ENCODE measurements at places on chromosomes 5 and 9.

GRCh38 chr5:159695741-159696294 lies 220.5 kb upstream of the ADRA1B start:
- DNase-seq = no peak

GRCh38 chr9:117919538-117919937 lies 215.3 kb downstream of the TLR4 start:
- DNase-seq = no peak

GRCh38 chr5:149294872-149295829 lies 23.5 kb downstream of the AFAP1L1 start:
- DNase-seq = no peak

DNA sequence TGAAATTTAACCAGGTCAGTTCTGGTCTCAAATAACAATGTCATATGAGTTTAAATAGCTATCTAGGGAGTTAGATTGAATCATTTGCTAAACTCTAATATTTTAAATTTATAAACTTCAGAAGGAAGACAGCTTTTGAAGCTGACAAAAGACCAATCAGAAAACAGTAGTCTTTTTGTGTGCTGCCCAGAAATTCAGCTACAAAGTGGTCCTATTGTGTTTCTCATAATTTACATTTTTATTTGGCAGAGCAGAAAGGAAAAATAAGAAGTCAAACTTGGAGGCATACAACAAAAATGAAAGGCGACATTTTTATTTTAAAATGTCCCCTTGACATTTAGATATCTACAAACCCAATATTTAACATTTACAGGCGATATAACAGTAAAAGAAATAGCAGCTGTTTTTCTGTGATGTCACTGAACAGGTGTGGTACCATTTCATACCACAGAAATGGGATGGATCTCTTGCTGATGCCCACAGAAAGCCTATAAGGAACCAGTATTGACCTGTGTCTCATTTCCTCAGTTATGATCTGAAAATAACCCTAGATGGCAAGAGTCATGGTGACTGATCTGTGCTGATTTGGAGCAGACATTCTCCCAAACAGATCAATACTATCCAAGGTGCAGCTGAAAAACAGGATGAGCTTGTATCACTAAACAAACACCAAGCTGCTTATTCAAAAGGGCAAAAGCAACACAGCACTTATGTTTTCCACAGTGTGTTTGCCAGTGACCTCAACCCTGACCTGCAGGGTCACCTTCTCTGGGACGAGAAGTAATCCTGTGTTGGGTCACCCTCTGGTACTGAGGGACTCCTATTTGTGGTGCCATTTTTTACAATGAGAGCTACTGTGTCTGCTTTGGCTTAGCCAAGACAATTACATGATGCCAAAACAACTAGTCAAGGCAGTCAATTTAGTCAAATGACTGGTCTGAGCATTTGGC lies 3.6 kb upstream of the FST start:
- DNase-seq = no peak

DNA sequence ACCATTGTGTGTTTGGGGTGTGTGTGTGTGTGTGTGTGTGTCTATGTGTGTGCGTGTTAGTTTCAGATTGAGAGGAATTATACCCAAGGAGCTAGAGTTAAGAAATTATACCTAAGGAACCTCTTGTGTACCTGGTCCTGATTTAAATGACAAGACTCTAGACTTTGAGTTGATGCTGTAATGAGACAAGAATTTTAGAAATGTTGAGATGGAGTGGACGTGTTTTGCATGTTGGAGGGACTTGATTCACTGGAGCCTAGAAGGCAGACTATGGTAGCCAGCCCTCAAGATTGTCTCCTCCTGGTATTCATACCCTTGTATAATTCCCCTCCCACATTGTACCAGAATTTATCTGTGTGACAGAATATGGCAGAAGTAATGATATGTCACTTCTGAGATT lies 52.4 kb upstream of the HSPB3 start:
- no peak for DNase-seq

- DNase-seq = no peak
Measured at GRCh38 chr5:179275381-179275878, 69.8 kb downstream of the ADAMTS2 start.

DNA sequence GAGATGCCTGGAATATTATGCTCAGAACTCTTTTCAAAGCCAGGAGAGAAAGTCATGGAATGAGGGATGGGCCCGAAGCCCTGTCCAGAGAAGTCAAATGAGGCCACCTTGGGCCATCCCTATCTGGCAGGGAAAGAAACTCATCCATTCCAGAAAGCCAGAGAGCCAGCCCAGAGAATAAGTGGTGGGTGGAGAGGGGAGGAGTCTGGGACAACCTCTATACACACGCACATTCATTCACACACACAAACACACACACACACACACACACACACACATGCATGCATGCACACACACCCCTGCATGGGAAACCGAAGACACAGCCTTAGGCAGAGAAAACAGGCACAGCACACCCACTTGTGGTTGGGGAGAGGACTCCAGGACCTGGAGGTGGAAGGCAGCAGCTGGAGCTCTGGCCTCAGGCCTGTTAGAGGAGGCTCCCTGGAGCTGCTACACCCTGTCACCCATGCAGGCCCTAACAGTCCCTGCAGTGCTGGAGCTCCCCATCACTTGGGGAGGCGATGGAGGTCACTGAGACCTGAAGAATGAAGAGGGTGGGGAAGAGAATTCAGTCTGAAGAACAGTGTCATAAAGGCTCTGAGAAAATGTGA lies 38.0 kb downstream of the TGFBI start:
- DNase-seq = no peak

GRCh38 chr9:135156525-135157510 lies 69.3 kb downstream of the OLFM1 start:
- DNase-seq = no peak

DNA sequence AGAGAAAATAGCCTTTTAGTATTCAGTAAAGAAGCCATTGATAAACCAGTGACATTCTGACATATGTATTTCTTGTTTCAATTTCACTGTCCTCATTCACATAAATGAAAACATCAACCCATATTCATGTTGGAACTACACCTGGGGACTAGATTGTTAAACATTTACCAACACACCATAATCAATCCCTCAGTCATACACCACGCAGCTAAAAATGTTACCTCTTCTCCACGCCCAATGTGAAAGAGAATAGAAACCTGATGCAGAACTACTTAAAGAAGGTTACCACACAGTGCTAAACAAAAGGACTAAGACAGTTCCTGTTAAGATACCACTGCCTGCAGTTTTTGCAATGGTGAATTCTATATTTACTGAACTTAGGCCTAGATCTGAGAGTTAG lies 518.9 kb downstream of the PRELID2 start:
- DNase-seq = no peak

GRCh38 chr5:15007646-15008045 lies 136.1 kb upstream of the ANKH start:
- DNase-seq = no peak

GRCh38 chr5:80985600-80986228 lies 25.6 kb downstream of the RASGRF2 start:
- DNase-seq = no peak

- no peak for DNase-seq
Measured at GRCh38 chr5:137937994-137938750, 48.9 kb downstream of the PKD2L2 start.

GRCh38 chr5:68644971-68645370 lies 429.4 kb downstream of the PIK3R1 start:
- no peak for DNase-seq

GRCh38 chr9:120710110-120710981 lies 3.9 kb downstream of the MEGF9 start:
- peak; percentile 43 for DNase-seq

- peak; percentile 24 for DNase-seq
Measured at GRCh38 chr9:93132287-93132927, 1.6 kb downstream of the NINJ1 start.

DNA sequence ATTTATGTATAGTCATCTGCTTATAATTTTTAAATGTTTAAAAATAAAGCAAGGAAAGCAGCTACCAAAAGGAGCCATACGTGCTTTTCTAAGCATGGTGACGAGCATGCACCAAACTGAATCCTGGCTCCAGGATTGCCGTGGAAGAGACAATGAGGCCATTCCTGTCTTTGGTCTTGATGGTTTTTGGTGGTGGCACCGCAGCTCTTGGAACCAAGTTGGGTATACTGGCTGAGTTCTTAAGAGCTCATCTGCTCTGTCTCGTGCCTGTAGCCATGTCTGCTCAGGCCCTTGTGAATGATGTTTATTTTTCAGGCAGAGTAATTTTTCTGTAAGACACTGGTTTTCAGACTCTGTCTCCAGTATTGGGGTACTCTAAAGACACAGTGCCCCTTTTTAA lies 246.1 kb downstream of the FANCC start:
- no peak for DNase-seq

DNA sequence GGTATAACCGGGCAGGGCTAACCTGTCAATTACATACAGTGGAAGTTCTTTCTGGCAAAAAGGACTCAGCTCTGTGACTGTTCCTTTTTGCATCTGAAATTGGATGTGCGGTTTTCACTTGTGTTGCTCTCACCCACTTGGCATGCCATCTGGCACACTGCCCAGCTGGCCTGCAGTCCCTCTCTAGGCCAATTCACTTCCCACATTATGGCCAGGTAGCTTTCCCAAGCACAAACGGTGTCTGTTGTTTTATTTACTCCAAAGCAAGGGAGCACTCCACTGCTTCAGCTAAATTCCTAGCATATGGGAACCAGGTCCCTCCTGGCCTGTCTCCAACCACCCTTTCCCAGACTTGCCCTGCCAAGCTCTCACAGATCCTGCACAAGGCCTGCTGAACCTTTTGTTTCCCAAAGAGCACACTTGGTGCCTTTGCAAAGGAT lies 132.5 kb downstream of the SEMA6A start:
- no peak for DNase-seq

DNA sequence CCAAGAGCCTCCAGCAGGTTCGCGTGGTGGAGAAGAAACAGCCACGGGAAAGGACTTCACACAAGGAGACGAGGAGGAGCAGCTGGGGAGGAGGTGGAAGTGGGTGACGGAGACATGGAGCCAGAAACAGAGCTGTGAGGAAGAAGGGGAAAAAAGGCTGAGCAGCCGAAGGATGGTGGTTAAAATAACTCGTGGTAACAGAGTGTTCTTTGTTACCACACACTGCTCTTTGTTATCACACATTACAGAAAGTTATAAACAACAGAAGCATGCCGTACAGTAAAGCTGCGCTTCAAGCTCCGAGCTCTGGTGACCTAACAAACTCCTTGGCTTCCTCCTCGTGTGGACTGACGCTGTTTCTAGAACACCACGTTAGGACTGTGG lies 215.4 kb downstream of the GLIS3 start:
- no peak for DNase-seq

- DNase-seq = no peak
Measured at GRCh38 chr5:2014058-2014610, 131.4 kb upstream of the IRX4 start.

DNA sequence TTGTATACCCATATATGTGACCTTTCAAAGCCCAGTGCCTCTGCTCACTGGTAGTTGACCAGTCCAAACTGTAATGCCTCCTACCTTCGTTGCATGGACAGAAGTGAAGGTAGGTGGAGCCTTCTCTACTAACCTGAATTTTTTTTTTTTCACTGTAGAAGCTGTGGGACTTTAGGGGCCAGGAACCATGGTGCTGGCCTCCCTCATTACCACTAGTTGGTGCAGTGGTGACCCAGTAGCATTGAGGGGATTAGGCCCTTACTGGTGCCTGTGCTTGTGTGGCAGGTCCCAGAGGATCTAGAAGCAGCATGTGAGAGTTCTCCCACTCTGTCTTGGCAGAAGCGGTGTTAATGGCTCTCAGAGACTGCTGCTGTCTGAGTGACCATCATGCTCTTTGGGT lies 2.3 kb downstream of the RALGPS1 start:
- DNase-seq = no peak

- DNase-seq = no peak
Measured at GRCh38 chr5:81819556-81820317, 68.8 kb upstream of the SSBP2 start.

Measured in activated T-cell treated with anti-CD3 and anti-CD28 coated beads, Interleukin-2, amount 50 U/mL, for 1 hour (primary cell).